ENCODE measurements at places on chromosomes 4 and X.

- DNase-seq = no peak
These were observed 25.3 kb upstream of the GATB start for GRCh38 chr4:151786158-151786495.

GRCh38 chr4:173195109-173195508 lies 26.5 kb downstream of the GALNT7 start:
- no peak for DNase-seq

GRCh38 chr4:142272452-142272851 lies 573.6 kb downstream of the INPP4B start:
- DNase-seq = no peak

DNA sequence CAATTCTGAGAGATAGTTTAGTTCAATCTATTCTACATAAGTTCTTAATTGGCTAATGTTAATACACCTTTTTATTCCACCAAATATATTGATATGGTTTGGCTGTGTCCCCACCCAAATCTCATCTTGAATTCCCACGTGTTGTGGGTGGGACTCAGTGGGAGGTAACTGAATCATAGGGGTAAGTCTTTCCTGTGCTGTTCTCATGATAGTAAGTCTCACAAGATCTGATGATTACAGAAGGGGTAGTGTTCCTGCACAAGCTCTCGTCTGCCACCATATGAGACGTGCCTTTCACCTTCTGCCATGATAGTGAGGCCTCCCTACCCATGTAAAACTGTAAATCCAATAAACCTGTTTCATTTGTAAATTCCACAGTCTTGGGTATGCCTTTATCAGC lies 11.3 kb downstream of the PPA2 start:
- no peak for DNase-seq

DNA sequence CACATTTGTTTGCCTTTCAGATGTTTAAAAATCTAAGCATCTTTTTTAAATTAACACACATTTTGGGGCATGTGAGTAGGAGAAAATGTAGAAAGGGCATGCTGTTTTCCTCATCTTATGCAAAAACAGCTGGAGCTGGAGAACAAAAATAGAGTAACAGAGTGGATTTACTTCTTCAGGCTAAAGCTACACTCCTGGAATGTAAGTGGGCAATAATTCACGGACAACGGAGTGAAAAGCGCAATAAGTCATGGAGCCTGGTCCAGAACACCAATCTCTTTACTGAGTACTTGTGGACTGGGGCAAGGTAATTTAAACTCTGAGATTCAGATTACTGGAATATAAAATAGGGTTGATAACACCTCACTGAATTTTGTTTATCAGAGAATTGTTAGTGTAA lies 1018.8 kb upstream of the HS3ST1 start:
- no peak for DNase-seq

DNA sequence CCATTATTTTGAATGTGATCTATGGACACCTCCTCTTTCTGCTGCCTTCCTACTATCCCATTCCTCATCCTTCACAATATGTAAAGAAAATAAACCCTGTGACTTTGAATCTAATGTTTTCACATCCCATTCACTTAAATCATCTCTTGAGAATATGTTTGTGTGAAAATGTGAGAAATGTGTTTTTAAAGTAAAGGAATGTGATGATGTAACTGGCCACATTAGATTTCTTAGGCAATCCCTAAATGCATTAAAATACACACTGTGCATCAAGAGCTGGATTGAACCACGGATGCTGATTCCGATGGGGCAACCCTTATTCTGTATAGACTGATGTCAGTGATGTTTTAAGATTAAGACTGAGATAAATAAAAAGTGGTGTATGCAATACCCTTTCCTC lies 558.9 kb upstream of the TENM3 start:
- DNase-seq = peak; percentile 36
